ENCODE measurements at places on chromosomes 2 and 18. TPM values are rescaled to one million over a fixed set of nuclear protein-coding genes. Genes with fewer than 3 reads are reported as not detected.

Gene ALPP
- 0.35 TPM for total RNA-seq

Gene GPR39
- 7.2 TPM for total RNA-seq

Gene DBI
- 104 TPM for total RNA-seq

Gene ABCB11
- total RNA-seq, result not detected

Gene GKN2
- not detected for total RNA-seq

Gene AKAIN1
- total RNA-seq, result not detected

Gene CPS1
- total RNA-seq, result 18.4 TPM

Gene CD8B2
- not detected for total RNA-seq

Gene ASAP2
- 80.8 TPM for total RNA-seq

Gene PTPRN
- total RNA-seq, result not detected

Gene HAAO
- not detected for total RNA-seq

Gene STON1
- 0.42 TPM for total RNA-seq

Gene ACKR3
- total RNA-seq, result 0.29 TPM

Gene DIS3L2
- 47.4 TPM for total RNA-seq

Gene NR4A2
- 2.6 TPM for total RNA-seq

Gene CCDC138
- 3.5 TPM for total RNA-seq

Gene HSPE1
- 95.2 TPM for total RNA-seq

Gene NGEF
- 7.4 TPM for total RNA-seq

Gene C2orf78
- total RNA-seq, result not detected

Gene PROKR1
- not detected for total RNA-seq

Gene SCG2
- 0.84 TPM for total RNA-seq

Gene CREG2
- total RNA-seq, result not detected

Gene ZSWIM2
- total RNA-seq, result not detected

Gene CEBPZOS
- 38.5 TPM for total RNA-seq

Gene CNTNAP5
- total RNA-seq, result not detected

Gene LHCGR
- not detected for total RNA-seq
